GM12864 (cell line): ENCODE measurements at places on chromosomes 4 and X.

DNA sequence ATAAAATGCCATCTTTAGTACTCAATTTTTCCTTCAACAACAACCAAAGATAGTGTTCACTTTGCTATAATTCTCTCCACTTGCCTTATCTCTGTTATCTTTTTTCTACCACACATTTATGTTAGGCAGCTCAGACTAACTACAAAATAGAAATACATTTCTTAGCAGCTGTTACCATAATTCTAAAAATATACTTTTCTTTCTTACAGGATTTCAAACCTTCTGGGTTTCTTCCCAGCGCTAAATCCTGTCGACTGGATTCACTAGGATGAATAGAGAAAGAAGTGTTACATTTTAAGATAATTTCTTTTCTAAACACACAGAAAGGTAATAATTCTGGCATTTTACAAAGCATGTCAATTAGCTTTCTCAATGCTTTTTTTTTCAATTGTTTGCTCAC is 105.5 kb upstream of the GK2 start:
- DNase-seq, result no peak

GRCh38 chr4:128357286-128357685 is 69.7 kb upstream of the PGRMC2 start:
- DNase-seq, result no peak

- DNase-seq, result no peak
Measured at GRCh38 chr4:158588777-158589176, 67.1 kb downstream of the RXFP1 start.

DNA sequence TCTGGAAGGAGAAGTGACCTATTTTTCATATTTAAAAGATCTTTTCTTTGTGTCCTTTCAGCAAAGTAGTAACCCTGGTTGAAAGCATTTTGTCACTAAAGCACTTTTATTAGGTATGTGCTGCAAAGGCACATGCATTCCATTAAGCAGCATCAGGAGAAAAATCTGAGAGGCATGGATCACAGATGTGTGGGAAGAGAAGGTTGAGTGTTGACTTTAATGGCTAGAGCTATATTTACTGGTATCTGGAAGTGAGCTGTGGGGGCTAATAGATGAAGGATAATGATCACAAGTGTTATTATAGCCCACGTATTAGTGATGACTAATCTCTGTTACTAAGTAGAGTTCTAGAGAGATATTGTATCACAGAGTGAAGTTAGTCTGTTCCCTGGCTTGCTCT is 1520.7 kb downstream of the ARAP2 start:
- no peak for DNase-seq

DNA sequence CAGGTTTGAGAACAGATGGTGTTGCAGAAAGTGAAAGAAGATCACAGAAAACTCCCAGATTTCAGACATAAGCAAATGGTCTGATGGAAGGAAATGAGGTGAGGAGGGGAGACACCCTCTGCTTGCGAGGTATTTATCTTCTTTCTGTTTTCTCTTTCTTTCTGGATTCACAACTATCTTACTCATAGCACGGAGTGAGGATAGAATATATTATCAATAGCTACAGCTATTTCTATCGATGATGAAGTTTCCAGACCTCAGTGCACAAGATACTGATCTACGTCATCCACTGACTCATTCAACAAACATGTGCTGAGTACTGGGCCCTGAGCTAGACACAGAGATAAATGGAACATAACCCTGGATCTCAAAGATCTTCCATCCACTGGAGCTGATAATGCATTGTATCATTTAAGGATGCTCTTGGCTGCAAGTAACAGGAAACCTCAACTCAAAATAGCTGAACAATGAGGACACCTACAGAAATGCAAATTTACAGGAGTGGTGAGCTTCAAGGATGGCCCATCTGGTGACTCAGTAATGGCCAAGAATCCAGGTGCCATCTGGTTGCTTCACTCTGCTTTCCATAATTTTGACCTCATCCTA is 21.2 kb downstream of the SLC2A9 start:
- DNase-seq, result no peak

GRCh38 chr4:101885574-101885973 is 95.0 kb downstream of the BANK1 start:
- DNase-seq, result no peak

- DNase-seq, result no peak
Measured at GRCh38 chr4:106914223-106914622, 121.9 kb downstream of the DKK2 start.

- DNase-seq, result no peak
Measured at GRCh38 chr4:99157478-99157935, 13.4 kb upstream of the ADH4 start.

DNA sequence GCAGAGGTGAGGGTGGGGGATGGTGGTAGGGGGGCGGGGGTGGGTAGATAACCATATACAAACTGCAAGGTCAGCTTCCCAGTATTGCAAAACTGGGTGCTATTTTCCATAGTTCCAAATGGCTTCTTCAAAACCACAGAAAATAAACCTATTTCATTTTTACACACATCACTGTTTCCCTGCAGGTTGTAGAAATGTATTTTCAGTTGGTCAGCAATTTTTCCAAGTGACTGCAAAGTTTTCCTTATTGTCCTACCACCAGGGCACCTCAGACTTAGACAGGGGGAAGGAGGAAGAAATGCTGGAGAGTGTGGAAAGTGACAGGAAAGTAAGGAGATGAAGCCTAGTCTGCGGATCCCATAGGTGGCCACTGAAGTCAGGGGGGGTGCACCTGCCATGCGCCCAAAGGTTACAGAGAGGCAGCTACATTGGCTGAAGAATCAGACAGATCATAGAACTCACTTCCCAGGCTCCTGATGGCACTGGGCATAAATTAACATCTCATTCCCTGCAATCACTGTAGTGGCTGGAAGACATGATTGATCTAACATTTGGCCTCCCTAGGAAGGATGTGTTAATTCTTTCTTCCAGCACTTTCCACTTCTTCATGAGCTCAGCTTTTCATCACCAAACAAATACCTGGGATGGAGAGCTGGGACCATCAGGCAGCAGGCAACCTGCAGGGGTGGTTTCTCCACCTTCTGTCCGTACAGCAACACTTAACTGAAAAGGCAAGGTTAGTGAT is 402.0 kb downstream of the HNRNPD start:
- DNase-seq, result no peak
